CD4-positive, alpha-beta T cell treated with Interleukin-1 beta for 1 hour (primary cell): ENCODE measurements at places on chromosomes 4 and X.
A peak's percentile ranks its signal among the peaks of the same experiment; 100 is the strongest.

DNA sequence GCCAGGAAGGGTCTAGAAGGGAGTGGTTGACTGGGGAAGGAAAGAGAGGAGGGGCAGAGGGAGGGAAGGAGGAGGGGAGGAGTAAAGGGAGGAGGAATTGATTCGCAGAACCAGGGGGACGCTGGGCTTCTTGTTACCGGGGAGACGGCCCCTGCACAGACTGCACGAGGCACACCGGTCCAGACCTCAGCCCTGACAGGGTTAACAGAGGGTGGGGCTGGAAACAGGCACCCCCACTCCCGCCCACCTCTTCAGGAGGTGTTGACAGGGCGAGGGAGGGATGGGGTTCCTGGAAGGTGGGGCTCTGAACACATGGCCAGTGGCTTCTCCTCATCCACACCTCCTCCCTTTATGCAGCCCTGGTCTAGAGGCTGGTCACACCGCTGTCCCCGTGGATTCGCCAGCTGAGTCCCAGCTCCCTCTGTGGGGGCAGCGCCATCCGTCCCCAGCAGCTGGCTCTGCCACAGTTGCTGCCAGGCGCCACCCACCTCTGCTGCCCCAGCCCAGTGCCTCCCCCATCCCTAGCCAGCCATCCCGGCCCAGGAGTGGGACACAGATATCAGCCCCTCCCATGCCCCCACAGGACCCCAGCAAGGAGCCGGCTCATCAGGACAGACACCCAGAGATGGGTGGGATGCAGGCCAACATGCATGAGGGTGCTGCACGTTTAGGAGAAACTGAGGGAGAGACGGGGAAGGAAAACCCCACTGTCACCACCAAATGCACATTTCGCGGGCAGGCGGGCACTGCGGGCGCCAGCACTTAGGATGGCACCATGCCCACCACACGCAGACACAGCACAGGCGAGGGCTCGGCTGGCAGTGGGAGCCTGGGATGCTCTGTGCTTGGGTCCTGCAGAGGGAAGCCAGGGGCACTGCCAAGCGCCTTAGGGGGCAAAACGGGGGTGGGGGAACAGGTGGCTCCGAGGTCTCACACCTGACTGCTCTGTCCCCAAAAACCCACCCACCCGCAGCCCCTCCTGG, 87.6 kb downstream of the ABLIM2 start:
- DNase-seq: no peak

- DNase-seq: no peak
These were observed 55.3 kb downstream of the PALLD start for GRCh38 chr4:168551945-168552695.

DNA sequence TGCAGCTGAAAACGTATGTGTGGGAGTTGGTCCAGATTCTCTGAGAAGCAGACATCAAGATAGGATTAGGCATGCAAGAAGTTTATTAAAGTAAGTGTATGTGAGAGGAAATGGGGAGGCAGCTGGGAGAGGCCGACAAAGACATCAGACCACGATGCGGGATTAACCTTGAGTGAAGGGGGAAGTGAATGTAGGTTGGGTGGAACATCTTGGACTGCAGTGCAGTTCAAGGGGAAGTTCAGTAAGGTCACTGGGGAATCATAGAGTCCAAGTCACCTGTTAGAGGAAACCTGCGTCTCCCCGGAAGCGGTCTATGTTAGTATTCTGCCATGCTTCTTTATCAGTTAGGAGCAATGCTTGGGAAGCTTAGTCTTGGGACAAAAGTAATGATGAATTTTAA, 22.0 kb downstream of the CXCL8 start:
- peak; percentile 6 for DNase-seq

DNA sequence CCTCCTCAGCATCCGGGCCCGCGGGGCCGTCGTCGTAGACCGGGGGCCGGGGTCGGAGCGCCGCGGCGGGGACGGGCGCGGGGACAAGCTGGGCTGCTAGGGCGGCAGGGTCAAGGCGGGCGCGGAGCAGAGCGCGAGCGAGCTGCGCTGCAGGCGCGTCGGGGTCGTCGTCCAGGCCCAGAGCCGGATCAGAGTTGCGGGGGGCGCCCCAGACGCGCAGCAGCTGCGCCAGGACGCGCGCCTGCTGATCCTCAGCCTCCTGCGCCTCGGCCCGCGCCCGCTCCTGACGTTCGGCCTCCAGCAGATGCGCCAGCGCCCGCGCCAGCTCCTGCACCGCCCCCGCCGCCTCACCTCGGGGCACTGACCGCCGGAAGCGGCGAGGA, 3.5 kb downstream of the PCSK1N start:
- DNase-seq: no peak

DNA sequence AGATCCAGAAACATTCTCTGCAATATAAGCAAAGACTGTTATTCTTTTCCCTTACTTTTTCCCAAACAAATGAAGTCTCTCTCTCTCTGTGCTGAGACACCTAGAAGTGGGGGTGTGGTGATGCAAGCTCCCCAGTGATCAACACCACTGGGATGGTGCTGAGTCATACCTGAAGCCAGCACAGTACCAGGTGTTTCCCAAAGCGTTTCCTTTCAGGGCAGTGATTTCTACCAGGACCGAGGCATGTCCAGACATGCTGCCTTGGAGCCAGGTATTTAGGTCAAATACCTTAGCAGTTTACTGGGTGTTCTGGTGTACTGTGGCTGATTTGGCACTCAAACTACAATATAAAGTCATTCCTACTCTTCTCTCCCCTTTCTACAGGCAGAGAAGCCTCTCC, 726.5 kb downstream of the FAM133A start:
- DNase-seq: no peak

DNA sequence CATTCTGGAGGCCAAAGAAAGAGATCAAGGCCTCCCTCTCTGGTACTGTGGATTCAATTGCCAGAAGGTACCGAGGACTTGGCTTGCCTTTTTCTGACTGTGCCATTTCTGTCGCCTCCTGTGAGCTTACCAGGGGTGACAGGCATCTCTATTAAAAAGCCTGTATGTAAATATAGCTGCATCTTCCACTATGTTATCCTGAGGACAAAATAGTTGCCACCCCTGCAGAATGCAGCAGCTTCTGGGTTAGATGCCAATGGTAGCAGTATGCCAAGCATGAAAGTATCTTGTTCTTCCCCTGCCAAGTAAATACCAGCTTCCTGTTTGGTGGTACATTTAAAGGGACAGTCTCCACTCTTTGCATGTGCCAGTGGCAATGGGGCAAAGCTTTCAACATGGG, 10.7 kb downstream of the TRPC5OS start:
- no peak for DNase-seq

DNA sequence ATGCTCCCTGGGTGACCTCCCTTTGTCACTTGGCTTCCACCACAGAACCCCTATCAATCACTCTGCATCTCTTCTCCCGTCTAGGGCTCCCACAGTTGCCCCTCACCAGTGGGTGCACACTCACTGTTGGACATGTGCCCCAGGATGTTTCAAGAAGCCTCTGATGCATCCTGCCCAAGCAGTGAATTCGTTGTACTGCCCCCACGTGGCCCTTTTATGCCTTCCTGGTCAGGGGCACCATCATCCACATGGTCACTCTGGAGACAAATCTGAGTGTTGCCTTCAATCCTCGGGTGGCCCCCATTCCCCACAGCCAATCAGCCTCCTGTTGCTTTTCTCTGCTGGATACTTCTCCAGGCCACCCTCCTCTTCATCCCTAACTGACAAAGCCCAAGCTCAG, 12.2 kb downstream of the ITIH6 start:
- no peak for DNase-seq

DNA sequence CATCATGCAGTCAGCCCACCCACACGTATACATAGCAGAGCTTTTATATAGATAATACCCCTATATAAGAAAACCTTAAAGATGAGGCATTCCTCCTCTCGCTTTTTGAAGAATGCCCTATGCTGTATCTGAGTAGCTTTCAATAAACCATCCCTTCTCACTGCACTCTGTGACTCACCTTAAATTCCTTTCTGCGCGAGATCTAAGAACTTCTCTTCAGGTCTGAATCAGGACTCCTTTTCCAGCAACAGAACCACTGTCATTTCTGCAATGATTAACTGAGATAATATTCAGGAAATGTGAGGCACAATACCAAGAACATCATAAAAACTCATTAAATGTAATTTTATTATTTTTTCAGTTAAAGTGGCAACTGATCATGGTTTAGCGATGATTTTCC, 76.4 kb upstream of the DCLK2 start:
- no peak for DNase-seq

DNA sequence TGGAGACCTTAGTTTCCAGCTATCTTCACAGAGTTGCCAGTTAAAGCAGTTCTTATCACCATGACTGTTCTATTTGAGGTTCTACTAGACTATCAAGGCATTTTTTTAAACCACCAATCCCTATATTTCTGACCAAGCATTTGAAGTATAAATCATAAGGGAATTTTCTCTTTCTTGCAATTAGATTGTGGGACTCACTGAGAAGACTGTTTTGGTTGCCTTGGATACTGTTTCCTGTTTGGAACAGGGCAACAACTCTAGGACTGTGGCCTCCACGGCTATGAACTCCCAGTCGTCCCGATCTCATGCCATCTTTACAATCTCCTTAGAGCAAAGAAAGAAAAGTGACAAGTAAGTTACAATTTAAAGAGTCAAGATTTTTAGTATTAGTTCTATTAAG, 11.8 kb downstream of the KIF4A start:
- DNase-seq: no peak

- no peak for DNase-seq
These were observed 20.6 kb downstream of the NSG1 start for GRCh38 chr4:4407299-4408131.

GRCh38 chr4:148200960-148201359, 241.3 kb downstream of the NR3C2 start:
- DNase-seq: no peak

GRCh38 chr4:65391382-65391781, 278.9 kb downstream of the EPHA5 start:
- no peak for DNase-seq

DNA sequence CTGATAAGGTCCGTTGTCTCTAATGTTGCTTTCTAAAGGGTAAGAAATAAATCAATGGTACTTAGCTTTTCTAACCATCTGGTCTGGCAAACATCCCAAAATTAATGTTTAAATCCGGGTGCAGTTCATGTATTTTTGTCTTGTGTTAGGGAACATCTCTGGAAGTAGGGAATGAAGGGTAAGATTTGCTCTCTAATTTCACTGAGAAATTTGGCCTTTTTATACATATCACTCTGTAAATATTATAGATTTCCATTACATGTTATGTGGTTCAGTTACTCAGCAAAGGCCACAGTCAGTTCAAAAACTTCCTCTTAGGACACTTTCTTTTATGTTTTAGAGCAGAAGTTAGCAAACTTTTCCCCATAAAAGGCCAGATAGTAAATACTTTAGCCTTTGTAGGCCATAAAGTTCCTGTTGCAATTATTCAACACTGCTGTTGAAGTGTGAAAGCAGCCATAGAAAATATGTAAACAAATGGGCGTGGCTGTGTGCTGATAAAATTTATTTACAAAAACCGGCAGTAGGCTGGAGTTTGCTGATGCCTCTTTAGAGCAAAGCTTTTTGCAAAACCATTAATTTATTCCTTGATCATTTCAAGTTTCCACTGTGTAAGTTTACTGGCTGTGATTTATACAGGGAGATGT, 218.1 kb downstream of the ANTXR2 start:
- DNase-seq: no peak

DNA sequence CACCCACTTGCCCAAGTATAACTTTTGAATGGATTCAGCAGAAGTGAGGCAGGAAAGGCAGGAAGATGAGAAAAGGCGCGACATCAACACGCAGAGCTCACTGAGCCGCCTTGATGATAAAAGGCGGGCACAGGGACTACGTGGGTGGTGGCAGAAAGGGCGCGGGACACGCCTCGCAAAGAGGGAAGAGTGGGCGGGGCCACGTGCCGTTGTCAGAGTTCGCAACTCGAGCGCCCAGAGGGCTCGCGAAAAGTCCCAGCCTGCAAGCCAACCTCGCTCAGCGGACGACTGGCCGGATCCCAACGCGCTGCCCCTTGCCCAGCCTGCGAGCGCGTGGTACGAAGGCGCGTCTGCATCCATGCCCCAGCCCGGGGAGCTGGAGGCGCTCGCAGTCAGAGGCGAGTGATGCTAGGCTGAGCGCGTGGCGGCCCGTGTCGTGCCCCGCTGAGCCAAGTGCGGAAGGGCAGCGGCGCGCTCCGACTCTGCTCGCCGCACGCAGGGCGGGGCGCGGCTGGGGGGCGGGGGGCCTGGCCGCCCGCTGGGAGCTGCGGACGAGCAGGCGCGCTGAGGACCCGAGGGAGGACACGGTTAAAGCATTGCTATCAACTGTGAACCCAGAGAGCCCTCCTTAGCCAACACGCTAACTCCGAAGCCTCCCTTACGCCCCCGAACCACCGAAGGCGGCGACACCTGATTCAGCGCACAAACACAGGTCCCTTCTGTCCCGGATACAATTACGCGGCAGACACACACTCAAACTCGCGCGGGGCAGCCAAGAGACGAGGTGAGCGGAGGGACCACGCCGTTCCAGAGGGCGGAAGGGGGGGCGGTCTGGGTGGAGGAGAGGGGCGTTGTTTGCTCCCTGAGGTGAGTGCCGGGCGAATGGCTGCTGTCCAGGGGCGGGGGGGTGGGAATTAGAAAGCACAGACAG, at the start of gene UGT8:
Gene UGT8, plus strand, starts transcription at position 617 of the 931 bp plus-strand sequence. CDS start 24,074 bp downstream, outside the sequence.
- peak; percentile 41 for DNase-seq

DNA sequence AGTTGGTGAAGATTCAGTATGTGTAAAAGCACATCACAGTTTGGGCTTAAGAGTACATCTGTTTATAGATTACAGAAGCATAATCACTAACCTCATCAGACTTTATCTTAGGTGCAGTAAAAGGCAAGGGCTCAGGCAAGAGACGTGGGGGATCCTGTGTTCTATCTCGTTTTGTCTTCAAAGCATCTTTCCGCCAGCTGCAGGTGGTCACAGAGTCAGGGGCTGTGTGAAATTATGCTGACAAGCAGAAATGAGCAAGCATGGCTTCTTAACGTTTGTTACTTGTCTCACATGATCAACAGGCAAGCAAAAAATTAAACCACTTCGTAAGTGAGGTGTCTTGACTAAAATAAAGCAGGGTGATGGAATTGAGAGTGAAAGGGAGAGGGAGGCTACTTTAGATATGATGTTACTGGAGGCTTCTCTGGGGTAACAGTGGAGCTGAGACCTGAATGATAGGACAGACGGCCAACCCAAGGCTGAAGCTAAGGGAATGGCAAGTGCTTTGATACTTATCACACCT, 1.4 kb upstream of the TEC start:
- no peak for DNase-seq

- no peak for DNase-seq
These were observed 11.6 kb downstream of the ARHGAP24 start for GRCh38 chr4:85486425-85487086.

DNA sequence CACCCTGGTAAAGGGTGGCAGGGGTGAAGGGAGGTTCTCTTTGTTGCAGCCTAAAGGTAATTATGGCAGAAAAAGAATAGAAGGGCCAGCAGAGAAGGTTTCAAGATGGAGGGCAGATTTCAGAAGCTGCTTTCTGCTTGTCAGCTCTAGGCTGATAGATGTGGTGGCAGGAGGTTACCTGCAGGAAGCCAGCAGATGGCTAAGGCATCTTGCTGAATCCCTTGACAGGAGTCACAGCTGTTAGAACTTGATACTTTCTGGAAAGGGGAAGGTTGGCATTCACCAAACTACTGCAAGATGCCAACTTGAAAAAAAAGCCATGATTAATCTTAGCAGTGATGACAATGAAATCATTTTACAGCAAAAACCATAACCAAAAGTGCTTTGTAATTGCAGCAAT, 69.5 kb upstream of the CBLL2 start:
- no peak for DNase-seq
